Stimulated activated CD8-positive, alpha-beta memory T cell treated with anti-CD3 and anti-CD28 coated beads, Interleukin-12 subunit alpha, Interleukin-12 subunit beta, amount 100 ng/mL, for 4 hours (primary cell): ENCODE measurements at places on chromosomes 7 and 10.

DNA sequence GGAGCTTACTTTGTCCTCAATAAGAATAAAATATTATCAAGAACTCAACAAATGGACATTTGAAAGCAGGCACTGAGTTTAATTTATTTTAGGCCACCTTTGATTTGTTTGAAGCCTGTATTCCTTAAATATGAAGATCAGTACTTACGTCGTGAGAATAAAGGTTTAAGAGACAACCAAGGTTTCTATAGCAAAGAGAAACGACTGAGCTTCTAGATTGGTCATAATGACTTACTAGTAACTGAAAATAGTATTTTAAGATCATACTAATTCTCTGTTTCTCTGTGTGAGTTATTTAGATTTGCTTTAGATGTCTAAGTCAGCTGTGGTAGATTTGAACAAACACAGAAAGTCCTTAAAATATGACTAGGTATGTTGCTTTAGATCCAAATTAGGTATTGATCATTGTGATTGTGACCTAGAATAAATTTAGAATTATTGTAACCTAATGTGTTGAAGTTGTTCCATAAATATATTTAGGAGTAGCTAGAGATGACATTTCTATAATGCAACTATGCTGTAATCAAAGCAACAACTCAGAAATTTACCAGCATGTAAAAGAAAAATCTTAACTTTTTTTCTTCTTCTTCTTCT, 2.4 kb upstream of the GLCCI1 start:
- no peak for DNase-seq

DNA sequence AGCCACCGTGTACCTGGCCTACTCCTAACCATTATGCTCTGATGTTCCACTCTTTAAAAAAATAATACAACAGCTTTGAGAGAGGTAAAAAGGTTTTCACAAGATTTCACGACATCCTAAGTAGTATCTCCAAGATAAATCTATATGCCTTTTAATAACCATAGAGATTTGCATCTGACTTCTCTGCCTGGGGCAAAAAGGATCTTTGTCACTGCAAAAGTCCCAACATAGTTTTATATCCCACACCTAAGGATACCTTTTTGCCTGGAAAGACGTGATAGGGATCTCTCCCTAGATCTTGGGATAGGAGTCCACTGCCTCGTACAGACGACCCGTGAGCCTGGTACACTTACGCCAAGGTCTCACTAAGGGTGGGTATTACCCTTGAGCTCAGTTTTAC, 31.4 kb upstream of the SVIL start:
- no peak for DNase-seq

GRCh38 chr10:22437620-22438588, 92.6 kb downstream of the SPAG6 start:
- no peak for DNase-seq

GRCh38 chr10:58807629-58808022, 295.0 kb downstream of the BICC1 start:
- DNase-seq, result no peak

GRCh38 chr7:44279731-44280505, 45.5 kb downstream of the CAMK2B start:
- DNase-seq, result no peak

DNA sequence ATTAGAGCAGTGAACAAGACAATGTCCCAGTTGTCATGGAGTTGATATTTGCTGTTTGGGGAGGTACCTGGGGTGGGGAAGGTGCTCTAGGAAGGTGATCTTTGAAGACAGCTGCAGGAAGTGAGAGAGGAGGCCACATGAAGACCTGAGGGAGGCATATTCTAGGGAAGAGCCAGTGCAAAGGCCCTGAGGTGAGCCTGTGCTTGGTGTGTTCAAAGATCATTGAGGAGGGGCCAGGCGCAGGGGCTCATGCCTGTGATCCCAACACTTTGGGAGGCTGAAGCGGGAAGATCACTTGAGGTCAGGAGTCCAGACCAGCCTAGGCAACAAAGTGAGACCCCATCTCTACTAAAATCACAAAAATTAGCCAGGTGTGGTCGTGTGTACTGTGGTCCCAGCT, 15.1 kb downstream of the SEC61A2 start:
- no peak for DNase-seq

- DNase-seq, result no peak
Measured at GRCh38 chr7:111735661-111736551, 173.6 kb upstream of the IMMP2L start.

- DNase-seq, result no peak
Measured at GRCh38 chr7:38438970-38439369, 165.5 kb upstream of the TARP start.

- no peak for DNase-seq
Measured at GRCh38 chr10:52965938-52966401, 193.4 kb upstream of the MBL2 start.

DNA sequence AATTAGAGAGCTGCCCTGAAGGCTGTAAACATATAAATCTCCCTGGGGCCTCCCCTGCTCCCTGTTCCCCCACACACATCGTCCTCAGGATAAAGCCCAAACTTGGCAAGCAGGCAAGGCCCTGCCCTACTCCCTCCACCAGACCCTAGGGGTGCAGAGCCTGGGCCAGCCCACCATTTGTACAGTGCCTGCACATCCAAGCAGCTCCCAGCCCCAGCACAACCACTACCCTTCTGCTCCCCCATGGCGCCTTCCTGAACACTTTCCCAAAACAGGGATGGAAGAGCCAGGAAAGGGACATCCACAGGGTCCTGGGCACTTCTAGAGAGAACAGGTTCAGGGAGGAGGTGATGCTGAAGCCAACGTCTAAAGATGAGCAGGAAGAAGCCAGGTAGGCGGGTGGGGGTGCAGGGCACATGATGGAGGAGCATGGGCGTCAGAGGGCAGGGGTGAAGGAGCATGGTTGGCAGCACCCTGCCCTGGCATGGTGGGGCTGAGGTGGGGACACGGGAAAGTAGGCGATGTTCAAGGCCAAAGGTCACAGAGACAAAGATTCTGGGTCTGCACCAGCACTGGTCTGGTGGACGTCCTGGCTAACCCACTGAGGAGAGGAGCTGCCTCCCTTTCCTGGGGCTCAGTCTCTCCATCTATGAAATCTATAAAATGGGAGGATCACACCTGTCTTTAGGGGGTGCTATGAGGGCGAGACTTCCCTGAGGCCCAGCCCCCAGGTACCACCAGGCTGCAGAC, 140.6 kb downstream of the ARHGAP22 start:
- DNase-seq, result no peak

- no peak for DNase-seq
Measured at GRCh38 chr7:27137640-27138315, 5.7 kb downstream of the HOXA5 start.

- no peak for DNase-seq
Measured at GRCh38 chr7:110977127-110977737, 113.7 kb upstream of the LRRN3 start.

GRCh38 chr10:95321554-95322301, 30.9 kb upstream of the PDLIM1 start:
- no peak for DNase-seq

DNA sequence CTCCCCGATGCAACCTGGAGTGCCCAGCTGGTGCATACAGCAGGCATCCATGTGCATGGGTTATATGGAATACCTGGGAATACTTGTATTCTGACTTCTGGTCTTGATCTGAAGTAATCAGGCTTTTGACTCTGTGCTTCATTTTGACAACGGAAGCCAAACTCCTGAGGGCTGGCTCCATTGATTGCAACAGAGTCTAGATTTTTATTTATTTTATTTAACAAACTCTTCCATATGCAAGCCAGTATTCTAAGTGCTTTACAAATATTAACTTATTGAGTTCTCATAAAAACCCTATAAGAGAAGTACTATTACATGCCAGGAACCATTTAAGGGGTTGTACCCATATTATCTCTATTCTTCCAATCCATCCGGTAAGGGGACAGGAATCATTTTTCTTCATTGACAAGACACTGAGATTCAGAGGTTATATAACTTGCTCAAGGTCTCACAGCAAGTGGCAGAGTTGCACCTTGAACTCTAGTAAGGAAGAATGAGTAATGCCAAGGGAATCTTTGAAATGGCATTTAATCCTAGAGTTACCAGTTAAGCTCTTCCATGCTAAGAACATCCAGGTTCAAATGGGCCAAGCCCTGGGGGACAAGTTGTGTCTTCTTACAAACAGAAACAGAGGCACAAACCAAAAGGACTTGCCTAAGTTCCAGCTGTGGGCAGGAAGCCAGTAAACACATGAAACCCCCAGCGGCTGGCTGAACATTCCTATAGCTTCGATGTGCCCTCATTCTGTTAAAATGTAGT, 241.0 kb downstream of the WDR11 start:
- DNase-seq, result no peak

- no peak for DNase-seq
Measured at GRCh38 chr10:80760914-80761371, 223.2 kb downstream of the SH2D4B start.

DNA sequence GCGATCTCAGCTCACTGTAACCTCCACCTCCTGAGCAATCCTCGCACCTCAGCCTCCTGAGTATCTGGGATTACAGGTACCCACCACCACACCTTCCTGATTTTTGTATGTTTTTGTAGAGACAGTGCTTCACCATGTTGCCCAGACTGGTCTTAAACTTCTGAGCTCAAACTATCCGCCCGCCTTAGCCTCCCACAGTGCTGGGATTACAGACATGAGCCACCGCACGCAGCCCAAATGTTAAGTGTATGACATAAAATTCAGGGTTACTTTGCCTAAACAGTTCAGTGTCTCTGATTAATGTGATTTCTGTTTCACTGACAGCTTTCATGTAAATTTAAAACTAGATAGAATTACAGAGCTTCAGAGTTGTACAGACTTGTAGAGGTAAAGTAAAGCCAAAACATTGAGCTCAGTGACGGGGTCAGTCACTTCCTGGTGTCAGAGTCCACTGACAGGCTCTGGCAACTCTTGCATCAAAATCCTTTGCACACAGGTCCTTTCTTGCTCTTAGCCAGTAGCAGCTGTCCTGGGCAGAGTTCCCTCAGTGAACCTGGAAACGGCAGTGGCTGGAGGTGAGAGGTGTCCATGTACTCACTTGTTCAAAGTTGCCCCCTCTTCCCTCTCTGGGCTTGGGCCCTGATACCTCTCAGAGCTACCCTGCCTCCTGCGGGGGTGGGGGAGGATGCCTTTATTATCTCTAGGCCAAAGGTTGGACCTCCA, 33.7 kb downstream of the MGMT start:
- no peak for DNase-seq

- DNase-seq, result no peak
Measured at GRCh38 chr10:98353170-98353569, 61.8 kb downstream of the PYROXD2 start.

- DNase-seq, result no peak
Measured at GRCh38 chr7:41156268-41156667, 546.6 kb downstream of the INHBA start.

- no peak for DNase-seq
Measured at GRCh38 chr7:116591202-116592040, 66.6 kb downstream of the CAV1 start.

DNA sequence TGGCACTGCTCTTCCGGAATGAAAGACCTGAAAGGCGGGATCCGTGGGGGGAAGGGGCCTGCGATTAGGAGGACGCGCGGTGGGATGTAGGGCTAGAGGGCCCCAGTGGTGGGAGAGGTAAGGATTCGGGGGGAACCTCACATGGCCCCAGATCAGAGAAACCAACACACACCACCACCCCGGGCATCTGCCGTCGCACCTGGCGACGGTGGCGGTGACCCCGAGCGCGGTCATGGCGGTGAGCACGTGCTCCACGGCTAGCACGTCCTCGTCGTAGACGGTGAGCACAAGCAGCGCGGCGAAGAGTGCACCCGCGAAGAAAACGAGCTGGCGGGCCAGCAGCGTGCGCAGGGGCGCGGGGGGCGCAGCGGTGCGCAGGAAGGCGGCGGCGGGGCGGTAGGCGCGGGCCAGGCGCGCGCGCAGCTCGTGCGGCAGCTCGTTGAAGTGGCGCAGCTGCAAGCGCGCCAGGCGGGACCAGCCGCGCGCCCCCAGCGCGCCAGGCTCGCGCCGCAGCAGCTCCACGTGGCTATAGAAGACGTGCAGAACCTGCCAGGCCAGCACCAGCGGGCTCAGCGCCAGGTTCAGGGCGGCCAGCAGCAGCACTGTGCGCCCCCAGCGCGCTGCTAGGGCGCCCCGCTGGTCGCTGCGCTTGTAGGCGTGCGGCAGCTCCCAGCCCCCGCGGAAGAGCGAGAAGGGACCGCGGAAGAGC, 5.7 kb downstream of the ATG9B start:
- no peak for DNase-seq

DNA sequence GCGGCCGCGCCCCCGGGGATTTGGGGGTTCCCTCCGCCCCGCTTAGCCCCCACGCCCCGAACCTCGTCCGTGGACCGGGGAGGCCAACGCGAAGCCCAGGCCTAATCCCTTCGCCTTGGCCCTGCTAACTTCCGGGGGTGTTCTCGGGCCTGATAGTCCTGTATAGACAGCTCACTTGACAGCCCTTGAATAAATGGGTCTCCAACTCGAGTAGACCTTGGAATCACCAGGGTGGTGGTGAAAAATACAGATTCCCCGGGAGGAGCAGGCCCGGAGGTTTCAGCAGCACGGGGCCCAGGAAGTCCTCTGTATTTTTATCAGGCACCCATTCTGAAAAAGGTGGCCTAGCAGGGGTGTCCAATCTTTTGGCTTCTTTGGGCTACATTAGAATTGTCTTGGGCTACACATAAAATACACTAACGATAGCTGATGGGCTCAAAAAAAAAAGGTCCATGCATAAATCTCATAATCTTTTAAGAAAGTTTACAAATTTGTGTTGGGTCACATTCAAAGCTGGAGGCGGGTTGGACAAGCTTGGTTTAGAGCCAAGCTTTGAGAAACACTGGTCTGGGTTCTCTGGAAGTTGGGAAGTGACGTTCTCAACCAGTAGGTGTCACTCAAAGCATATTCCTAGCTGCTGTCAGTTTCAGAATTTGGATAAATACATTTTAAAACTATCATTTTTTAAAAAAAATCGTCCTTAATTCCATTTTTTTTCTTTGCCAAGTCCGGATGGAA, 221.7 kb downstream of the PHTF2 start:
- peak; percentile 12 for DNase-seq

- no peak for DNase-seq
Measured at GRCh38 chr7:37289781-37290180, 158.9 kb downstream of the ELMO1 start.

GRCh38 chr7:877312-878232, 1.2 kb downstream of the GET4 start:
- DNase-seq, result no peak

DNA sequence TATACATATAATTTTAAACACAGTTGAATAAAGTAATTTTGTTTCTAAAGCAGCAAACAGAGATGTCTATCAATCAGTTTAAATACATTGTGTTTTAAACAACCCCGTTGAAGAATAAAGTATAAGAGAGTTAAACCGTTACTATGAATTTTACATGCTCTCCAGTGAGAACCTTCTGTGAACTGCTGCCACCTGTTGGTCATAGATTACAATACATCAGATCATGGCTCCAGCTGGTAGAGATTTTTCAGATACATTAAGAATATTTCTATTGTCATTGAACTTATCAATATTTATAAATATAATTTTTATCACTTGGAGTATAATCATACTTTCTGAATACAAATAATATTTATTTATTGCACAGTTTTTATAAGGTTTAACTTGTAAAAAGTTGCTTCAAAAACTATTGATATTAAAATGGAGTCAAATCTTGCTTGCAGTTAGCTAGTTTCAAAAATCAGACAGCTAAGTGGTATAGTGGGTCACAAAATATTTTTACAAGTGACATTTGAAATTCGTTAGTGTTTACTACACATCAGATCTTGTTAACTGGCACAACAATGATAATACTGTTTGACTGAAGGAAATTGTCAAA, 561.2 kb upstream of the PHF14 start:
- no peak for DNase-seq
